ENCODE measurements at places on chromosomes 3 and 15.

- DNase-seq = no peak
Observed at GRCh38 chr15:95944193-95944592, 386.3 kb upstream of the NR2F2 start.

DNA sequence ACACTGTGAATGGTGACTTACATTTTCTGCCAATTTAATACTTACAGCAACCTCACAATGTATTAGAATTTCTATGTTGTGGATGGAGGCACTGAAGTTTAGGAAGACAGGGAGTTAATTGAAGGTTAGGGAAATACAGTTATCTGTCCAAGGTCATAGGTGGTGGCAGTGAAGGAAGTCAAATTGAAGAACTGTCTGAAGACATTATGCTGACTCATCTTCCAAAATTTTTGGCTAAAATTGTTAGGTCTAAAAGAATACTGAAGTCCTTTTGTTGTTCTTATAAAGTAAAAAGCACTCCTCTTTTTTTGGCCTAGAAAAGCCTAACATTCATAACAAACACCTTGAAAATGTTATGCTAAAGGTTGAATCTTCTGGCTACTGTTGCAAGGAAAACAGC is 27.7 kb downstream of the EMC4 start:
- no peak for DNase-seq

GRCh38 chr3:114487502-114487901 is 193.7 kb downstream of the TIGIT start:
- DNase-seq = no peak

DNA sequence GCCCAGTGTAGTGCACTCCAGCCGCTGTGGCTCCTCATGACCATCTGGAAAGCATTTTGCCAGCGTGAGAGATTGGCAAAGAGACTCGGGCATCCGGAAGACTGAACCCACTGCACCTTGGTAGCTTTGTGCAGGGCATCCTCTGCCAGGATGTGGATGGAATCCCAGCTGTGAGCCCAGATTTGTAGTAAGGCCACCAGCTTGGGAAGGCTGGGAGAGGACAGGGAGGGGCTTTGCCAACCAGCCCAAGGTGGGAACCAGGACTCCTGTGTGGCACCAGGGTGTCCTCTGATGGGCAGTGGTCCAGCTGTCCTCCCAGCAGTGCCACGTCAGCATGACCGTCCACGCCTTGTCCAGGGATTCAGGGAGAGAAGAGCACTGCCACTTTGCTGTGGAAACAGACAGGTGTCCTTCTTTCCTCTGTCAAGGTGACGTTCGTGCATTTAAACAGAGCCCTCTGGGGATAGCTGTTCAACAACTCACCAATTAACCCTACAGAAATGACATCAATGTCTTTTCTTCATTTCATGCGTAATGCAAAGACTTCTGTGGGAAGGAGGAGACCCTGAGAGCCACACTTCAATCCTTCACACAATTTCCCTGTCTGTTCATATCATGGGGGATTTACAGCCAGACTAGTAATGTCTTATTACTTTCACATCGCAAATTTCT is 19.1 kb downstream of the KLF15 start:
- no peak for DNase-seq

- DNase-seq = no peak
Observed at GRCh38 chr3:53552730-53553129, 58.3 kb downstream of the CACNA1D start.

DNA sequence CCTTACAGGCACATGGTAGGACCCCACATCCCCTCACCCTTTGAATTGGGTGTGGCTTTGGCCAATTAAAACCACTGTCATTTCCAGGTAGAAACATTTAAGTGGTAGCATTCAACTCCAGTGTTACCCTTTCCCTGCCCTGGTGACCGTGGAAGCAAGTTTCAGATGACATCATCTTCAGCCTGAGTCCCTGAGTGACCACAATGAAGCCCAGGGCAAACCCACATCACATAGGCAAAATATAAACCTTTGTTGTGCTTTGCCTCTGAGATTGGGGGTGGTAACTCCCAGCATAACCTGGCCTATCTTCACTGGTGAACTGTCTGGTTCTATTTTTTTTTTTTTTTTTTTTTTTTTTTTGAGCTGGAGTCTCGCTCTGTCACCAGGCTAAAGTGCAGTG is 404.0 kb upstream of the WNT5A start:
- DNase-seq = no peak

DNA sequence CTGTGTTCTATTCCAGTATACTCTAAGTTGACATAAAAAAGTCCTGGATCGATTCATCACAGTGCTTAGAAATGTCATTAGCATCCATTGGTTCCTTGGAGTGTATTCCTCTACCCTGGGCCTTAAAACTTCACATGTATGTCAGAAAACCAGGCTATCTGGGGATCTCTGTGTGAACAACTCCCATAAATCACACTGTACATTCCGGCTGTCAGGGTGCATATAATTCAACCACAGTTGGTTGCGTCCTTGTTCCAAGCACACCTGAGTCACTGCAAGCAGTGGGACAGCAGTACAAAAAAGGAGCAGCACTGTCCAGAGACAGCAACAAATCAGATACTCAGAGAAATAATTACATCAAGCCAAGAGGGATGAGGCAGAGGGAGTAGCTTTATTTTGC is 52.4 kb downstream of the PDZRN3 start:
- no peak for DNase-seq

GRCh38 chr3:18900994-18901393 is 247.3 kb upstream of the KCNH8 start:
- DNase-seq = no peak

DNA sequence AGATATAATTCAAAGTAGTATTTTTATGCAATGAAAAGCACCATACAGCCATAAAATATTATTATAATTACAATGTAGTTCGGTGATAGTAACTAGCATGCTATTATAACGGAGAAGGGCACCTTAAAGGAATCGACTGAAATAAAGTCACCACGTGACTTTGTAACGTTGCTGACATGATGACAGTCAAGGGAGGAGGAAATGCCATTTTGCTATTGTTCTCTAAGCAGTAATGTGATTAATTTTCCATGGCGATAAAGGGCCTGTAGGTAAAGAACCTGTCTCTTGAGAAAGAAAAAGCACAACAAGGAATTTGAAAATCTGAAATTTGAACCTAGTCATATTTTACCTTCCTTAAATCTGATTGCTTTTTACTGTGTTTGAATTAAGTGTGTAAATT is 526.2 kb downstream of the ROBO2 start:
- no peak for DNase-seq

DNA sequence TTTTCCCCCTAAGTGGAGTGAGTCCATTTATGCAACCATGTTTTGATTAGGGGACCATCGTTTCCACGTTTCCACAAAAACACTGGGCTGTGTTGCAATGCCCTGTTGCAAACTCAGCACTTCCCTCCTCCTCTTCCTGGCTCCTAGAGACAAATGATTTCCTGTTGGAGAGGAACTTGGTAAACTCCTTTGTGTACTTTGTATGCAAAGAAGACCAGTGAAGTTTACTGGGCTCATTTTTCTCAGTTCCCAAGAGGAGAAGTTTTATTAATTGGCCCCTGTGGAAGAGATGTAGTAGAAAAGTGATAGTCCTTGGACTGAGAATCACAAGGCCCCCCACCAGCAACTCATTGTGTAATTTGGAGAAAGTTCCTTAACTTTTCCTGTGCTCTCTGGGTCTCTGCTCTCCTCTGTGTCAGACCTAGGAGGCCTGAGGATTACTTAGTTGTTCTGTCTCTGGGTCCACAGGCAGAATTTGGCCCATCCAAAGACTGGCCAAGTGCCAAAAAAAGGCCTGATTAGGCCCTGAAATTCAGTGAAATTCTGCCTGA is 95.0 kb downstream of the ATG7 start:
- no peak for DNase-seq

- DNase-seq = no peak
Observed at GRCh38 chr3:24302396-24302795, 192.3 kb downstream of the THRB start.

- DNase-seq = no peak
Observed at GRCh38 chr15:69577397-69577796, 124.8 kb downstream of the RPLP1 start.
